NCI-H1417 treated with DMSO at 0.1 percent for 48 hours (cell line): ENCODE measurements at places on chromosomes 4 and X.

GRCh38 chr4:145865274-145865941 is 73.2 kb downstream of the ZNF827 start:
- no peak for DNase-seq

- no peak for DNase-seq
These were observed 312.0 kb downstream of the CAMK2D start for GRCh38 chr4:113449410-113449974.

- no peak for DNase-seq
These were observed 174.9 kb upstream of the SMARCAD1 start for GRCh38 chr4:94032754-94033153.

GRCh38 chr4:98573791-98574190 is 84.6 kb downstream of the TSPAN5 start:
- peak; percentile 29 for DNase-seq

- no peak for DNase-seq
These were observed 512.2 kb downstream of the PDHA2 start for GRCh38 chr4:96352051-96352517.

DNA sequence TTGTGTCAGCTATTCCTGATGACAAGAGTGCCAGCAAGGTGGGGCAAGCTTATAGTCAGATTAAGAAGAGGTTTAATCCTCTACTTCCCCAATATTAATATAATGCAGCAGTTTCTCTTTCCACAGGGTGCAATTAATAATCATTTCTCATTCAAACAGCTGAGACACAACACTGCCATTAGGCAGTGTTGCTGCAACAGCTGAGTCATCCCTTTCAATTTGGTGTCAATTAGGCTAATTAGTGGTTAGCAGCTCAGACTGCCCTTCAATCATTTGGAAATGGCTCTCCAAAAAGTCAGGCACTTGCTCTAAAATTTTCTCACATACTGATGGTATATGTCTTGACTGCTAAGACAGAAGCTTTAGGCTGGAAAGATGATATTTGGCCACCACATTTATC is 265.7 kb upstream of the FAM241A start:
- DNase-seq: peak; percentile 81

DNA sequence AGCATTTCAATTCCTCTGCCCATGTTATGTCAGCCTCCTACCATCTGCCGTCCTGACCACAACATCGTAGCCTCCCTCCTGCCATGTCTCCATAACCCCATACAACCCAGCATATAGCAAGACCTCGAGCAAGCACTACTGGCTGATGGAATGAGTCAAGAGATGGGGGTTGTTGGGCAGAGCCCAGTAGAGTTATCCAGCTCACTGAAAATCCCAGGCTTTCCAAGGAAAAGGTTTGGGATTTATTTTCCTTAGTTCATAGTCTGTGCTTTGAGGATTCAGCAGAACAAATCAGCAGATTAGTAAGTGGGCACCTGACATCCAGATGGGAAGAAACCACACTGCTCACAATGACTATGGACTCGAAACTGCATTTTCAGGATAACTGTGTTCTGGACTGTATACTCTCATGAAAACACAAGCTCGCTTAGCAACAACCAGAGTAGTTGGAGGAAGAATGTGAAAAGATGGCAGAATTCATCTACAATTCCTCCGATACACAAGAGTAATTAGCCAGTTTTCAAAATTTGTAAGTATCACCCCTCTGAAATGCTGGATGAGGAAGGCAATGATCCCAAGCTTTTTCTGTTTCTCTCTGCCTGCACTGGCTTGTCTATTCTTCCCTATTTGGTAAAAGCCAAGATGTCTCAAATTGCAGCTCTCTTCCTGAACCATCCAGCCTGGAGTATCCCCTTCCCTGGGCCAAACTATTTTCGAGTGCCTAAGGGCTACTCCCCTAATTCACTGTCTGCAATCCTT is 186.2 kb upstream of the TBL1X start:
- DNase-seq: no peak

DNA sequence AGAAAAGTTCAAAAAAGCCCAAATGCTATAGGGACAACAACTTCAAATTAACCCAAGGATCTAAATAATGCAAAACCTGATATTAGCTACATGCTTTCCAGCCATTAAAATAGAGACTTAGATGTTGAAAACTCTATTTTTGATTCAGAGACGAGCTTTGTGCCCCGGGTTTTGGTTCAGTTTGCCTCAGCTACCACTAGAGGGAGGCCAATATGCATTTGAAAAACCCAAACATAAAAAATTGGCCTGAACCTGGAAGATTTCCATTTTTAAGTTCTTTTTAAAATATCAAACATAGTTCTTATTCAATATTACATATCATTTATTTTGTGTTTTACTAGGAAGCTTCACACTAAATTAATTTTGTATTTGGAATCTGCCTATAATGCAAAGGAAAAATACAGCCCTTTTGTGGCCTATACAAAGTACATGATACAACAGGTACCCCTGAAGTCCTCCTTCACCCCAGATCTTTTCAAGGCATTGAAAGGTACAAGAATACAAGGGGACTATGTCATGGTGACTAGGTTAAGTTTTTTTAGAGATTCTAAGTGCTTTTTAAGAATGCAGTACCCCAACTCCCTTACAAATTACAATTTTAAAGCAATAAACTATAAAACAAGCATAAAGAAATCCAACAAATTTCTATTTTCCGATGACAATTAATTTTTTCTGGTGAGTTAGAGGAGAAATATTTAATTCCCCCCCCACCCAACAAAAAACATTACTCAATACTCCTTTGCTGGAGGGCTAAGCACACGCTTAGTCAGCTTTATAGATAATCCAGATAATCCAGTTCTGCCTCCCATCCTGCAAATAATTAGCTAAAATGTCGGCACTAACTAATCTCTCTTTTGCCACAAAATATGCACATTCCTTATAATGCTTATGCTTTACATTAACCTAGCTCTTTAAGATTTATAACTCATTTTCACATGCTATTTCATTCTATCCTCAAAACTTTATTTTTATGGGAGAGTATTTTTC is 97.7 kb upstream of the PTPN13 start:
- DNase-seq: no peak
